ENCODE measurements at places on chromosomes 6 and 20. TPM values are rescaled to one million over a fixed set of nuclear protein-coding genes. Genes with fewer than 3 reads are reported as not detected.

The LY6G6D gene
- total RNA-seq, result not detected

The TPMT gene
- 5.9 TPM for total RNA-seq

The OPN5 gene
- not detected for total RNA-seq

The SS18L1 gene
- total RNA-seq, result 18.0 TPM

The NKX2-4 gene
- not detected for total RNA-seq

The SLC22A16 gene
- not detected for total RNA-seq

The SLCO4A1 gene
- total RNA-seq, result 58.0 TPM

The C20orf204 gene
- total RNA-seq, result 2.7 TPM

The GCNT2 gene
- total RNA-seq, result 4.9 TPM

The FAM209B gene
- total RNA-seq, result 1.3 TPM

The C6orf118 gene
- not detected for total RNA-seq

The PTCRA gene
- total RNA-seq, result not detected

The ZNF165 gene
- total RNA-seq, result 0.81 TPM

The GLP1R gene
- not detected for total RNA-seq

The HLA-DRA gene
- total RNA-seq, result 58.1 TPM

The PACRG gene
- not detected for total RNA-seq

The AIF1 gene
- total RNA-seq, result 45.4 TPM

The SYCP2 gene
- 4.4 TPM for total RNA-seq

The CDSN gene
- not detected for total RNA-seq

The TUBE1 gene
- total RNA-seq, result 18.2 TPM

The RIPPLY2 gene
- not detected for total RNA-seq

The TCEA2 gene
- 69.1 TPM for total RNA-seq

The DLGAP4 gene
- total RNA-seq, result 33.9 TPM

Measured in activated naive CD4-positive, alpha-beta T cell treated with anti-CD3 and anti-CD28 coated beads, Interleukin-2, amount 10 ng/mL, durations not matched to agents 5 hours and 36 hours (primary cell).